Cerebellum (tissue), 4 donors: ENCODE measurements at places on chromosomes 3 and 15.

- DNase-seq, result no peak
These were observed 24.1 kb upstream of the STT3B start for GRCh38 chr3:31508452-31509146.

GRCh38 chr3:142960322-142960850, 3.1 kb downstream of the PAQR9 start:
- no peak for DNase-seq

DNA sequence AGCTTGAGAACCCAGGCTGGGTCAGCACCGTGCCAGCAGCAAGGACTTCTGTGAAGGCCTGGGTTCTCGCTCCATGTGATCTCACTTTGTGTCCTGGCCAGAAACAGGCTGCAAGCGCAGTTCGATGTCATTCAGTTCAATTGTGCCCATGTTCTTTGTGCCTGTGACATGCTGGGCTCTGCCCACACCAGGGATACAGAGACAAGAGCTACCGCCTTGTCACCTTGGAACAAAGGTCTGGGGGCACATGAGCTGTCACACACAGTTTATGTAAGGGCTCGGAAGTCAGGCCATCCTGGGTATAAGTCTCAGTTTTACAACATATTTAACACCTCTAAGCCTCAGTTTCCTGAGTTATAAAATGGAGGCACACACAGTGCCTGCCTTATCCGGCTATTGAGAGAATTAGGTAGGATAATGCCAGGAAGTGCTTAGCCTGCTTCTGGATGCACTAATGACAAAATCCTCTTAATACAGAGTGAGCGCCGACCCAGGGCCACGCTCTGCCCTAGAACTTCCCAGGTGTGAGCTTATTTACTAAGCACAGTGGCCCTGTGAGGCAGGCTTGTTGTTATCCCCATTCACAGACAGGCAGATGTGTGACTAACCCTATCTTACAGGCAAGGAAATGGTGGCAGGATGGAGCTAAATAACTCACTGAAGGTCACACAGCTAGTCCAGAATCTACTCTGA, 50.4 kb upstream of the LIMD1 start:
- no peak for DNase-seq

- DNase-seq, result no peak
These were observed 23.5 kb upstream of the APEH start for GRCh38 chr3:49650637-49651036.

GRCh38 chr3:186044968-186045367, 63.9 kb downstream of the ETV5 start:
- DNase-seq, result no peak

DNA sequence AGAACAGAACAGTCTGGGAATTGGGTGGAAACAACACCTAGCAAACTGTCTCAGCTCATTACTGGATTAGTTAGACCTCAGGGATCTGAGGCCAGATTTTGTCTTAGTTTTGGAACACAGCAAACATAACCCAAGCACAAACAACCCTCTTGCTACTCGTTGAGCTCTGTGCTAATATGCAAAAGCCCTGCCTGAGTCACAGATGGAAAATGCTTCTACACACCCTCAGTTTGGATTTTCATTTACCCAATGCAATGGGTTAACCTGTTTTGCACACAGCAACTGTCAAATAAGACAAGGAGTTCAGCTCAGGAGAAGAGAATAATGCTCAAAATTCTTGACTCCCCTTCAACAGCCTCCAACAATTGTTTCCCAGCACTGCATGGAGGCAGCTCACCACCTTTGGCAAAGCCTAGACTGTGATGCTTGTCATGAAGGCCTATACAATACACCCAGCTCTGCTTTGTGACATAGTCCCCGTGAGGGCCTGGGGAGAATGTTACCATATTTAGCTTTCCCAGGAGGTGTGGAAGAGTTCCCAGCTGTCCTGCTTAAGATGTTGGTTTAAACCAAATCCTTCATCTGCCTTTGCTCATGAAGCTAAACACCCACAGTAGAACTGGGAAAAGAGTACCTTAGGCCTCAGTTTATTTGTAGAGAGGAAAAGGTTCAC, 68.9 kb upstream of the MNS1 start:
- DNase-seq, result no peak

GRCh38 chr3:20537234-20537633, 351.2 kb upstream of the SGO1 start:
- no peak for DNase-seq

DNA sequence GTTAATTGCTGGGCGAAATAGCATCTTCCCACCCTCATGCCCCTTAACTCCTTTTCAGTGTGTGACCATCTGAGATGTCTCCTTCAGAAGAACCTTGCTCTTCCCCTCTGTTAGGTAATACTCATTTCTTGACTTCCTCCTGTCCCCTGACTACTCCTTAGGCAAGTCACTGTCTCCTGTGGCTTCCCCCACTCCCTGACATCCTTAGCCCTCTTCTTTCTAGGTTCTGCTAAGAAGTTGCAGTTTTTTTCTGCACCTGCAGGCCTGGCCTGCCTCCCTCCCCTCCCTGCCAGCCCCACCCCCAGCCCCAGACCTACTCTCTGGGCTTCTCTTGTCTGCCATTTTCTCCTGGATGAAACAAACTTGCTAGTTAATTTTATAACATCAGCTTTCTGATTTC, 15.2 kb upstream of the EID1 start:
- DNase-seq, result no peak

DNA sequence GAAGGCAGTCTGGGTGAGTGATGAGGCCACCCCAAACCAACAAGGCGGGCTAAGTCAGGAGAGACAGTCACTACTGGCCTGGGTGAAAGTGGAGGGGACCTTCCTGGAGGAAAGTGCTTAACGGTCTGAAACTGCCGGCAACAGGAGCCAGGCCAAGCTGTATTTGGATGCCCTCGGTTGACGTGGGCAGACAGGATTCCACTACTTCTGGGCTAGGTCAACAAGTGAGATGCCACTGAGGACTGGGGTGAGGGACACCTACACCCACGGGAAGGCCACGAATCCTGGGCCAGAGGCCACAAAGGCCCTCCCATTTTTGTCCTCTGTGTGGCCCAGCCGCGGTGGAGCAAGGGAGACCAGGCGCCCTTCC, 12.3 kb downstream of the SPTBN5 start:
- no peak for DNase-seq

DNA sequence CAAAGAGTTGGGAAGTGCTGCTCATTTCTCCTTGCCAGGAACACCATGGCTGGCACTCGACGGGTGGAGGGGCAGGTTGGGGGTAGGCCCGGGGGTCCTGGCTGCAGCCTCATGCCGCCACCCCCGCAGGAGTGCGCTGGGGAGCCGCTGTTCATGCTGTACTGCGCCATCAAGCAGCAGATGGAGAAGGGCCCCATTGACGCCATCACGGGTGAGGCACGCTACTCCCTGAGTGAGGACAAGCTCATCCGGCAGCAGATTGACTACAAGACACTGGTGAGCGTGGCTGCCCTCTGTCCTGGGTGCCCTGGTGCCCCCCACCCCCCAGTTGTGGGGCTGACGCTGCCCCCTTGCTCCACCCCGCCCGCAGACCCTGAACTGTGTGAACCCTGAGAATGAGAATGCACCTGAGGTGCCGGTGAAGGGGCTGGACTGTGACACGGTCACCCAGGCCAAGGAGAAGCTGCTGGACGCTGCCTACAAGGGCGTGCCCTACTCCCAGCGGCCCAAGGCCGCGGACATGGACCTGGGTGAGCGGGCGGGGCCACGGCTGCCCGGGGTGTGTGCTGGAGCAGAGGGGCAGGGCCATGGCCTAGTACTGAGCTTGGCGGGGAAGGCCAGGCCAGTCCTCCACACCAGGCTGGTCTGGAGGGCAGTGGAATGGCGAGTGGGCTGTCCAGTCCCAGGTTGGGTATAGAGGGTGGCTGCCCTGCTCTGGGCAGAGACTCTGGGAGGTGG, 45.1 kb downstream of the PLXNA1 start:
- DNase-seq, result no peak

- DNase-seq, result peak; percentile 7
These were observed 61.2 kb upstream of the SEC22A start for GRCh38 chr3:123140550-123140949.

DNA sequence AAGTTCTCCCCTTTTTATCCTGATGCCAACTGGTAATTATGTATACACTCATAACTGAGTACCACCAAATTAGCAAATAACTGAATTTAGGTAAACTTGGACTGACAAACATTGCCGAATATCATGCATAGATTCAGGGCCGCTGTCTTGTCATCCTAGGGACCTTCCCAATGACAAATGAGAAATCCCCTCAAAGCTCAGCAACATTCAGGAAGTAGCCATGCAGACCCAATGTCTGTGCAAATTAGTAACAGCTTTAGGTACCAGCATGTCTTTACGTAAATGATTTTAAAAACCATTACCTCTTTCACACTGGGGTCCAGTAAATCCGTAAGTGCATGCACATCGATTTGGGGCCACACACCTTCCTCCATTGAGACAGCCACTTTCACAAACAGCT, 49.5 kb downstream of the FBN1 start:
- DNase-seq, result no peak

DNA sequence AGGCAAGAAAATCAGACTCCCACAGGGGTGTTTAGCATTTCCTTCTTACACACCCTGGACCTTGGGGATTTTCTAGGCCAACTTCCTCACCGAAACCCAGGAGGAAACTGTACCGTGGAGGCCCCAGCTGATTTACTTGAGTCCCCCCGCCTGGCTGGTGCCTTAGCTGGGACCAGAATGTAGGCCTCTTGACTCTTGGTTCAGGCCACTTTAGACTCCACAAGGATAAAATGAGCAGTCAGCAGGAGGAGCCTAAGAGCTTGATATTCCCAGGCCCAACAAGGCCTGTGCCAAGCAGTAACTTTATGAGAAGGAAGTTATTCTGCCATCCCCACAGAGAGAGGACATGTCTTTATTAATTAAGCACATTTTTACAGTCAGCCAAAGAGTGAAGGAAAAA, 4.6 kb upstream of the APBA2 start:
- no peak for DNase-seq

DNA sequence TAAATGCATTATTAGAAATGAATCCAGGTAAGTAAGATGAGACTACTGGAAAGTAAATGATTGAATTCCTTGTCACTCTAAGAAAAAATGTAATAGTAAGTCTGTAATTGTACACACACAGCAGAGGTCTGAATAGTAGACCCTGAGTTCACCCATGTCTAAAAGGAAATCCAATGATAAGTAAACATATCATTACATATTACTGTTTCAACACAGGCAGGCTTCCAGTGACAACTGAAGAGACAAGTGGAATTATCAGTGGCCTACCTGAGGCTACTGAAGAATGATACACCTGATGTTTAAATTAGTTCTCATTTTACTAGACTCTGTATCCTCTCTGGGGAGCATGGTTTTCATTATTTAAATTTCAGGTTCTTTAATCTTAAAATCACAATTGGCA, 6.2 kb upstream of the CCNL1 start:
- DNase-seq, result no peak

DNA sequence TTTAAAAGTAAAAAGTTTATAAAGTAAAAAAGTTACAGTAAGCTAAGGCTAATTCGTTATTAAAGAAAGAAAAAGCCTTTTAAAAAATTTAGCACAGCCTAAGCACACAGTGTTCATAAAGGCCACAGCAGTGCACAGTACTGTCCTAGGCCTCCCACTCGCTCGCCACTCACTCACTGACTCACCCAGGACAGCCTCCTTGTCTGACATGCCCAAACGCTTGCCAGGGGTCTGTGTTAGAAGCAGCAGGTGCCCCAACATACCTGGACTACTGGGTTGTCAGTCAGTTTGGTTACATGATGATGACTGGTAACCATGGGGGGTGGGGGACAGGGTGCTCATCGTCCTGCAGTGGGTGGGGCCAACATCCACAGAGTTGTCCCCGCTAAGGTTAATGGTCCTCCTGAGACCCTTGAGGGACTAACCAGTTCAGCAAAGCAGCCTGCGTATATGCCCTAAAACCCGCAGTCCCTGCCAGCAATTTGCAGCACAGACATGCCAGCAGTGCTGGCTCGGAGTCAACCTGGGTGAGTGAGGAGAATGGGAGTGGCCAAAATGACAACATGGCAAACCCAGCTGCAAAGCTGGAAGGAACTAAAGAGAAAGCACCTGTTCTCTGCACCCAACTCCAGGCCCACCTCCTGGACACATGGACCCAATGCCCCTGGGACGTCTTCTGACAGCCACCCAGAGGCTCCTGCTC, 49.2 kb downstream of the CYFIP1 start:
- no peak for DNase-seq

- peak; percentile 1 for DNase-seq
These were observed 322.7 kb upstream of the ZNF717 start for GRCh38 chr3:76107935-76108570.

DNA sequence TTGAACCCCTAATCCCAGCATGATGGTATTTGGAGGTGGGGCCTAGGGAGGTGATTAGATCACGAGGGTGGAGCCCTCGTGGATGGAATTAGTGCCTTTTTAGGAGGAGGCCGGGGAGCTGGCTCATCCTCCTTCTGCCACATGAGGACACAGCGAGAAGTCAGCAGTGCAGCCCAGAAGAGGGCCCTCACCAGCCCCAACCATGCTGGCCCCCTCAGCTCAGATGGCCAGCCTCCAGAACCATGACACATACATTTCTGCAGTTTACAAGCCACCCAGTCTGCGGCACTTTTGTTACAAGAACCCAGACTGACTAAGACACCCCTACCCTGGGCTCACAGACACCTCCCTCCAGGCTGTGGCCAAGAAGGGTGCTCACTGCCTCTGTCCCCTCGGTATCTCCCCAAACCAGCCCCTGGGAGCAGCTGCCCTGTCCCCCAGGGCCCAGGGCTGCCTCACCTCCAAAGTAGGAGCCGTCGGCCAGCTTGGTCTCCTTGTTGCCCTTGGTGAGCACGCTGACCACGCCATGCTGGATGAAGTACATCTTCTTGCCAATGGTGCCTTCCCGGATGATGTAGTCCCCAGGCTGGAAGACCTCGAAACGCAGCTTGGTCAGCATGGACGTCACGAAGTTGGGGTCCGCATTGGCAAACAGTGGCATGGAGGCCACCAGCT, 44.1 kb downstream of the HCN4 start:
- no peak for DNase-seq
